ENCODE measurements at places on chromosomes 5 and 9.

DNA sequence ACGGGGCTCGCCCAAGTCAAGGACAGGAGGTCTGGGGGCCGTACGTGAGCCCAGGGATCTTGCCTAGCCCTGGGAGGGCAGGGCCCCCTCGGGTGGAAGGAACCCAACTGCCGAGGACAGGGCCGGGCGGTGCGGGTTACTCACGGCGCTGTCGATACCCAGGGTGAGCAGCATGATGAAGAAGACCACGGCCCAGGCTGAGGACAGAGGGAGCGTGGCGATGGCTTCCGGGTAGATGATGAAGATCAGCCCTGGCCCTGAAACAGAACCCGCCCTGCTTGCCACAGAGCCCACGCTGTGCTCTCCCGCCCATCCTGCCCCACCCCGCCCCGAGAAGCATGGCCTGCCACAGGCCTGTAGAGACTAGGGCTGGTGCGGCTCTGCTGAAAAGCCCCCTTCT is 34.1 kb downstream of the SLC6A3 start:
- DNase-seq = no peak

GRCh38 chr5:126377424-126377823 is 45.8 kb upstream of the GRAMD2B start:
- DNase-seq = no peak

DNA sequence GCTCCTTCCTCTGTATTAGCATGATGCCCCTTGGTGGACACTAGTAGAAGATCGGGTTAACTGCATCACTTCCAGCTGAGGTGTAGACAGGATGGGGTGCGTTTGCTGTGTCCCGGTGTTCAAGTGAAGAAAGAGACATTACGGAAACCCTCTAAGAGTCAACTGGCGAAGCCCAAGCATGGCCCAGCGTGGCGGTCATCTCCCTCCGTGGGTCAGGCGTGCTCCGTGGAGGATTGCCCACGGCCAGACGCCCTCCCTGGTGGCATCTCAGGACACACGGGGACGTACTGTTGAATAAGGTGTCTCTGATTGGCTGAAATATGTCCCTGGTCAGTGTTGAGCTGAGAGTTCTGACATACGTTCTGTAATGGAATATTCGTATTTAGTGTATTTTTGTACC is 119.5 kb upstream of the CACNA1B start:
- no peak for DNase-seq

DNA sequence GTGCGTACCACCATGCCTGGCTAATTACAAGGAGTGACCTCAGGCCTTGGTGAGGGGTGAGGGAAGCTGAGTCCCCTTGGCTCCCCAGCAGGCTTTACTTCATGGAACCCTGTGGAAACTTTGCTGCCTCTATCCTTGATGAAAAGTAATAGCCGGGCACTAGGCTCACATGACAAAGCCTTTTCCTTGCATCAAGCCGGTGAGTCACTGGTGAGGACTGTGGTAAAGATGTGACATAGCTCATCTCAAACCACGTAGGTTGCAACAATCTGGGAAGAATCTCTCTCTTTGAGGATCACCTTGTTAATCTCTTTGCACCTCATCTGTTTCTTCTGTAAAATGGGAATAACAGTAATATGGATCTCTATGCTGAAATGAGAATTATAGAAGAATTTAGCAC is 116.3 kb upstream of the SLC25A48 start:
- DNase-seq = no peak

- DNase-seq = no peak
These were observed 363.6 kb downstream of the SH3GL2 start for GRCh38 chr9:17942498-17942897.

DNA sequence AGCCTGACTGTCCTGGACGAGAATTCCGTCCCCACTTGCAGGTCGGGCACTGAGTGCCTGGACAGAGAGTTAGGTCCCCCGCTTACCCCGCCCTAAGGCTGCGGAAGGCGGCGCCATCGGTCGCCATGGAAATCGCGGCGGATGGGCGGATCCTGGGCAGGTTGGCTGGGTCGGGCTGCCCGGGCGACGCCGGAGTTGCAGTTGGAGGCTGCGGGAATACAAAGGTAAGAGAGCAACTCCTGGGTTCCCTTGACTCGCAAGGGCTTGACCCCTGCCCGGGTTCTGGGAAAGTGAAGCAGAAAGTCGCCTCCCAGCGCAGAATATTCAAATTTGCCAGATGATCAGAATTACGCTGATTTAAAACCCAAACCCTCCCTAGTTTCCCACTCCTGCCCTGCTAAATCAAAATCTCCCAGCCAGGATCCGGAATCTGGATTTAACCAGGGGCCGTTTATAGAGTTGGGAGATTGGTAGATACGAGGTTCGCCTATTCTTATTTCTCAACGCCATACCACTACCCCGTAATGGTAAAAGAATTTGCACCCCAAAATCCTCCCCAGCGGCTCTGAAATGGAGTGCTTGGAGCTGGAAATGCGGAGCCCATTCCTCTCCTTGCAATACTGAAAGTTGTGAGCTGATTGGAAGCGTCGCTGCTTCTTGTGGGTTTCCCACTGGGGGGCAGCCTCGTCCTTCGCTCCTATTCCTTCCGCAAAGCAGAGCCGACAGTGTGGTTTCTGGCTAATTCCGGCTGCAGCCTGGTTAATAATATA is 156.4 kb upstream of the RASEF start:
- peak; percentile 36 for DNase-seq

DNA sequence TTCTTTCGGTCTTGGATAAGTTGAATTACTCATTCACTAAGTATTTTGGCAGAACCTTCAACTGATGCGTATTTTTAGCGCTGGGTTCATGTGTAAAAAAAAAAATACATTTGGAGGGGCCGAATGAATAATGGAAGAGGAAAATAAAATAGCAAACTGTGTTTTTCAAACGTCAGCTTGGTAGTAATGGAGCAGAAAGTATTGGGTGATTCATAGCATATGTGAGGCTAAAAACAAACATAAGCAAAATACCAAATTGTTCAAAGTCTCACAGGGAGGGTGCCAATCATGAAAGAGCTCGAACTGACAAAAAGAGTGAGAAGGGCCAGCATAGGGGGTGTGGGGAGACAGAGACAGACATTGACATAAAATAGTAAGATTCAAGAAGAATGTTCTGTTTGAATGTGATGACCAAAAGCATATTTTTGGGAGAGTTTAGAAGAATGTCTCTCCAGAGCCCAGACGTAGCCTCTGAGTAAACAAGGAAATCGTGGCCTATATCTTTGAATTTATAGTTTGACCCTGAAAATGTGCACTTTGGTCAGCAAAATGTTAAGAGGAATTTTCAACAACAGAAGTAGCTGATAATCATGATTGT is 174.9 kb upstream of the HMHB1 start:
- no peak for DNase-seq

DNA sequence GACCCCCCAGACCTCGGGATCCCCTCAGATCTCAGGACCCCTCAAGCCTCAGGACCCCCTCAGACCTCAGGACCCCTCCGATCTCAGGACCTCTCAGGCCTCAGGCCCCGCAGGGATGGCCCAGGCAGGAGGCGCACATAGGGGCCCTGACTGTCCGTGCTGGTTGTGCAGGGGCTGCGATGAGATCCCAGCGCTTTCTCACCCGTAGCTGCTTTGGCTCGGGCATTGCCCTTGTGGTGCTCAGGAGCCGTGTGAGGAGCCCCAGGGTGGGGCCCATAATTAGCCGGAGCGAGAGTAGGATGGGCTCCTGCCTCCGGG is 680 bp upstream of the LPCAT1 start:
- no peak for DNase-seq

- DNase-seq = no peak
These were observed 41.5 kb downstream of the WNK2 start for GRCh38 chr9:93225417-93225816.

GRCh38 chr5:141512911-141513626 is 24.2 kb downstream of the PCDHGC5 start:
- DNase-seq = peak; percentile 35

GRCh38 chr9:131800843-131801242 is 61.0 kb upstream of the RAPGEF1 start:
- DNase-seq = no peak

DNA sequence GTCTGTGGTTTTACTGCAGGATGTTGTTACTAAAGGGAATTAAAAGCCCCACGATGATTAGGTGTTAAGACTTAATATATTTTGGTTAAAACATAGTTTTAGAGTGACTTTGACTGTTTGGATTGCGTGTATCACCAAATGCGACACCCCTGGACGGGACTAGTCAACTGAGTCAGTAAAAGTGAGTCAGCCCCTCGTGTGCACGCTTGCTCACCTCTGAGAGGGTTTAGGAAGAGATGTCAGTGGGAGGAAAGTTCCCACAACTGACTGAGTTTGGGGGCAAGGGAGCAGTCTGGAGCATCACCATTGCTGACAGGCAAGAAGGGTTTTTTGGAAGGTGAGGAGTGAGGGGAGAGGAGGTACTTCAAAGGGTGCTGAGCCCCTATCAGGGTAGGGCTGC is 14.4 kb upstream of the DMRT3 start:
- no peak for DNase-seq

DNA sequence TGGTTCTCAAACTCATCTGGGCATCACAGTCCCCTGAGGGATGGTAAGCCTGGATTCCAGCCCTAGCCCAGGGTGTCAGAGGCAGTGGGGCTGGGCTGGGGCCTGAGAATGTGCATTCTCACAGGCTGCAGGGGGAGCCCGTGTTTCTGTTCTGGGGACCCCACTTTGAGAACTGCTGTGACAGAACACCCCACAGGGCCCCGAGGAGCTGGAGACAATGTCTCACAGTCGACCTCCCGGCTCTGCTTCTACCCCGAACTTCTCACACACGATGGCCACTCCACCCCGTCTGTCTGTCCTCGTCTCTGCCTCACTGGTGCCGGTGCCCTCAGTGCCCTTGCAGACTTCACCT is 130.0 kb downstream of the CACNA1B start:
- DNase-seq = no peak

DNA sequence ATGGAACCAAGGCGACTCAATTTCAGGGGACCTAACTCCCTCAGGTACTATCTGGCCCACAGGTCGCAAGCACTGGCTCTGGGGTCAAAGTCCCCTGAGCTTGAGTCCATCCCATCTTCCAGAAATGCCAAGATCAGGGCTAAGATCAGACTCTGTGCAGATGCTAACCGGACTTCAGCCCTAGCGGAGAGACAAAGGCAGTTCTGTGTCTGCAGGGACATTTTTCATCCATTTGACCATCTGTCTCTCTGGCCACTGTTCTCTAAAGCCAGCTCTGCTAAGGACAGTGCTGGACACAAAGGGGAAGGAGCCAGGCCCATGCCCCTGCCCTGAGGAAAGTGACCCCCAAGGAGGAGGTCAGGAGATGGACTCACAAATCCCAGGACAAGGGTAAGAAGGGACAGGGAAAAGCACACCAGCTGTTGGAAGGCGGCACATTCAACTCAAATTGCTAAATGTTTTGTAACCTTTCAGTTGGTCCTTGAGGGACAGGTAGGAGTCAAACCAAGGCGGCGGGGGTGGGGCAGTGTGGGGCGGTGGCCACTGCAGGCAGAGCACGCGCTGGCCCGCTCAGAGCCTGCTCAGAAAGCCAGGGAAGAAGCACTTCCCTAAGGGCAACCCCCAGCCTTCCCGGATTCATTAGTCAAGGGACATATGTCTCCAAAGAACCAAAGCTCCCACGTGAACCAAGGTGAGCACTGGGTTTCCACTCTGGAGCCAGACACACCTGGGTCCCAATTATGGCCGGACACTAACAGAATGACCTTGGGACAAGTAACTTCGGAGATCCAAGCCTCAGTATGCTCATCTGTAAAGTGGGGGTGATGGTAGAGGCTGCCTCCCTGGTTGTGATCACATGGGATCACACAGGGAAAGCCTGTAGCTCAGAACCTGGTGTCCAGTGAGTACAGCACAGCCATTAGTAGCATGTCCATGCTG is 42.8 kb downstream of the STK10 start:
- DNase-seq = no peak

DNA sequence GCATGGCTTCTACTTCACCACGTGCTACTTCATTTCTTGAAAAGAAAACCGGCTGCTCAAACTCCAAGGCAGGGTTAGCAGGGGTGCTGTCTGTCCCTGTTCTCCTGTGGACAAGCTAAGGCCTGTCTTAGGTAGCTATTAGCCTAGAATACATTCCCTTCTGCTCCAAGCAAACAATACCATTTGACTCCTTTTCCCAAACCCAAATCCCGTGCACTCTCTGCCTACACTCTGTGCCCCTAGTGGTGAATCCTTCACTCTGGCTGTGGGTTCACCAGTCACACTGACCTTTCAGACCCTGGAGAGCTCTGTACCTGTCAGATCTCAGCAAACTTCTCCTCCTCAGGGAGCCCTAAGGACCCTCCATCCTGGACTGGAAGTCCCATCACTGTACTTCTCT is 211.6 kb downstream of the SLIT3 start:
- no peak for DNase-seq

DNA sequence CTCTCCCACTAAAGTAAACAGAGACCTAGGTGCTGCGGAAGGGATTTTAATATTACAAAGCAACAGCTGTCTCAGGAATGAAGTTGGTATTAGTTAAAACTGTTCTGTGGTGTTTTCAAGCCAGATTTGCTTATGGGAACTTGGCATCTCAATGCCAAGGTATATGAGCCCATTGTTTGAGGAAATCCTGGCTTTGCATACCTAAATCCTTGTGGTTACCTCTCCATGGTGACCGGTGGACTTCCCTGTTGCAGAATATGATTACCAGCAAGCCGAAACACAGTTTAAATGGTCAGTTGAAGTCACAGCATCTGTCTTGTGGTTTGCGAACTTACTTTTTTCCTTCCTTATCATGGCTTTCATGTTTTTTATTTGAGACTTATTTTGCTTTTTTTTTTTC is 62.3 kb upstream of the TXNDC8 start:
- no peak for DNase-seq

DNA sequence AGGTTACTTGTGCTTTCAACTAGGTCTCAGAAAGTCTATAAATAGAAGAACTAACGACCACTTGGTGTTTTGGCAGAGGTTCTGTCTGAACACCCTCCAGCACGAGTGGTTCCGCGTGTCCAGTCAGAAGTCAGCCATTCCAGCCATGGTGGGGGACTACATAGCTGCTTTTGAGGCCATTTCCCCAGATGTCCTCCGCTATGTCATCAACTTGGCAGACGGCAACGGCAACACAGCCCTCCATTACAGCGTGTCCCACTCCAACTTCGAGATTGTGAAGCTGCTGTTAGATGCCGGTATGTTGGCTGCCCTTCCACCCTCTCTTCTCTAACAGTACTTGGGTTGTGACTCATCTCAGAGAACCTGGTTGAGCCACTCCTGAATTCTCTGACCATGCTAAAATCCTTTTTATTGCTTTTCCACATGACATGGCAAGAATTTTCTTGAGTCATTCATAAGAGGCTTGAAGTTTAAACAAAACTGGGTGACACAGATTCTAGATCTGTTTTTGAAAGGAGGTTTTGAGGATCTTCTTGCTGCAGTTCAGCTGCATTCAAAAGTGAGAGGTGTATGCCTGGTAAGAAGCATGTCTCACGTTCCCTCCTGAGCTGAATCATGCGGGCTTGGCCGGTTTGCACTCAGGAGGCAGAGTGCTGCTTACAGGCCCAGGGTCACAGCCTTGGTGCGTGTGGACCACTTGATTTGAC is 103.1 kb upstream of the DMRT1 start:
- DNase-seq = no peak

- DNase-seq = no peak
These were observed 132.1 kb downstream of the CDH18 start for GRCh38 chr5:19855931-19856330.

DNA sequence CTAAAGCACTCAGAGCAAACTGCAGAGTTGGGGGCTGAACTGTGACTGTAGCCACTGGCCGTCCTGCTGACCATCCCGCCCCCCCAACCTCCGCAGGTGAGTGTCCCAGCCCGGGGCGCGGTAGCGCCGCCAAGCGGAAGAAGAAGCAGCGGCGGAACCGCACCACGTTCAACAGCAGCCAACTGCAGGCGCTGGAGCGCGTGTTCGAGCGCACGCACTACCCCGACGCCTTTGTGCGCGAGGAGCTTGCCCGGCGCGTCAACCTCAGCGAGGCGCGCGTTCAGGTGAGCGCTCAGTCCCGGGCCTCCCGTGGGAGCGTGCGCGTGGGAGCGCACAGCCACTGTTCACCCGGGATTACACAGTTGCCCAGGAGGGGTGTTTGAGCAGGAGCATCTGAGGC is 33.7 kb downstream of the PTGES start:
- DNase-seq = no peak

Data from activated CD4-positive, alpha-beta T cell treated with anti-CD3 and anti-CD28 coated beads, Interleukin-2, Interleukin-6, amounts not matched to agents 100 ng/mL and 50 ng/mL, durations not matched to agents 16 hours and 8 hours (primary cell).